ENCODE measurements at places on chromosomes 3 and 15.

GRCh38 chr3:162555761-162556160, 1059.2 kb downstream of the OTOL1 start:
- no peak for DNase-seq

DNA sequence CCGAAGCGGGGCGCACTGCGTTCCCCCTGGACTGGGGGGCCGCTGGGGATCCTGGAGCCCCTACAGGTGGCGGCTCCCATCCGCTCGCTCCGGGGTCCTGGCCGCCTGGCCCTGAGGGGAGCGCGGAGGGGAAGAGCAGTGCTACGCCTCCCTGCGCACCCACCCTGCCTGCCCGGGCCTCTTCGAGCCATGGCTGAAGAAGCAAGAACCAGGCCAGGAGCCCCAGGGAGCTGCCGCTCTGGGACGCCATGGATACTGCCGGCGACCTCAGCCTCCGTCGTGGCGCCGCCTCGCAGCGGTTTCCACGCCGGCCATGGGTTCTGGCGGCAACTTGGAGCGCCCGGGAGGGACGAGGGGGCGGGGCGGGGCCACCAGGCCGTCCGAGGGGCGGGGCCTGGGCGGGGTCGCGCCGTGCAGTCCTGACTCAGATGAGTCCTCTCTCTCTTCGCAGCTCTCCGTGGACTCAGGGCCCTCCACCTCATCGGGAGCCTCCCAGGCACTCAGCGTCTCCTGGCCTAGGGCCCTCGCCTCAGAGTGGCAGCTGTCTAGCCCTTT, 50.9 kb downstream of the MYL3 start:
- DNase-seq = no peak

DNA sequence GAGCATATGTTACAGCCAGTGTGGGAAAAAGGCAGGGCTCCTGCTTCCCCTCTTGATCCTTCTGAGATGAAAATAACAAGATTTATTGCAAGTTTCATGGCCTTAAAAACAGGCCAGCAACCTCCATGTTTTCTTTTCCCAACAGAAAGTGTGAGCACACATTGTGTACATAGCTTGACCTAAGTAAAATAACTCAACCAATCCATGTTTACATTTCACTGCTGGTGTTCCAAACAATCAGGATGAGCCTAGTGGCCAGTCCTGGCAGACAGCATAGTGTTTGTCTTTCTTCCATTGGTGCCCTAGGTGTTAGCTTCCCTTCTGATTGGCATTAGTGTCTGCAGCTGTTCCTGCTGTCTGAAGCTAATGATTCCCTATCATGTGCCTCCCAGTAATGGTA, 847.7 kb downstream of the EPHA3 start:
- DNase-seq = peak; percentile 87

- no peak for DNase-seq
These were observed 195.2 kb upstream of the DPPA4 start for GRCh38 chr3:109532257-109533216.

- no peak for DNase-seq
These were observed 144.3 kb upstream of the MRPS22 start for GRCh38 chr3:139199421-139200010.

- no peak for DNase-seq
These were observed 19.6 kb upstream of the TASOR start for GRCh38 chr3:56702490-56703315.

DNA sequence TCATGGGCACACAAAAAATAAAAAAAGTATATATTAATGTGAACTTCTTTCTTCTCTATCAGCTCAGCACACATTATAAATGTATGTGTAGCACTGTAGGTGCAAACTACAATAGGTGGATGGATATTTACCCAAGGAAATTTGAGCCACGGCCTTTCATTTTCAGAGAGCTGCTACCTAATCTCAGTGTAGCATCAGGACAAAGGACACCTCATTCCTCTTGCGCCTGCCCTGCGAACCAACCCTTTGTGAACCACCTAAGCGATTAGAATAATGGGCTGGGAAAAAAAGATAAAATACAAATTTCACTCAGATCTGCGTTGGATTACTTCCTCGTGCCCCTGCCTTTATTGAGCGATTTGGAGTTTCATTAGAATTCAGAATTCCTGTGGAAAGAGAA, 263.2 kb downstream of the NR2F2 start:
- no peak for DNase-seq

GRCh38 chr3:120764206-120764605, 21.7 kb downstream of the GTF2E1 start:
- DNase-seq = no peak

DNA sequence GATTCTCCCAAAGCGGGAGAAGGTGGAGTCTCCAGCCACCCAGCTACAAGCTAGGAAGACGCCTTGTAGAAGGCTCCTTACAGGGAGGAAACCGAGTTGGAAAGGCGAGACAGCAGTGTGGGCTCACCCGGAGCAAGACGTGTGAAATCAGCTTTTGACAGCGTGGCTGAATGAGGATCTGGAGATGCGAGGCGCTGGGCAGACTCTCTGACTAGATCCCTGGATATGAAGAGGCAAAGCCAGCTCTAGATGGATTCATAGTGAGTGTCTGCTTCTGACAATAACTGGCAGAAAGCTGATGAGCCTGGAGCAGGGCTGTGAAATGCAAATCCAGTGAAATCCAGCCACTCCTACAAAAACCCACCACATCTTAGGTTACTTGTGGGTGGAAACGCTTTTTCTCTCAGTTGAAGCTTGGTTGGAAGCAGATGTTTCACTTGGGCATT, 41.0 kb downstream of the GOLGA6A start:
- DNase-seq = no peak

DNA sequence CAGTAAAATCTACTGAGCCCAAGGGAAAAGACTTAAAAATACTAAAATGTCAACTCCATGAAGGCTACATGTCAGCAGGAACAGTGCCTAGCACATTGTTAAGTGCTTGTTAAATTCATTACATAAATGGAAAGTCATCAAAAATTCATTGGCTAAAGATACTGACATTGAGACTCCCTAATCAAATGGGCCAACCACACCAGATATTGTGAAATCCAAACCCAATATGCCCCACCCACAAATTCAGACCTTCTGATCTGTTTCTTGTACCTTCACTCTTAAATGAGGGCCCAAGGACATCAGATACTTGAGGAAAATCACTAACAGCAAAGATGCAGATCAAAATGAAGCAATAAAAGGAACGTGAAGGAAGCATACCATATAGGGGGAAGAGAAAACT, 20.7 kb downstream of the MRPS22 start:
- DNase-seq = no peak

- DNase-seq = no peak
These were observed 51.2 kb upstream of the PCSK6 start for GRCh38 chr15:101540480-101541239.

DNA sequence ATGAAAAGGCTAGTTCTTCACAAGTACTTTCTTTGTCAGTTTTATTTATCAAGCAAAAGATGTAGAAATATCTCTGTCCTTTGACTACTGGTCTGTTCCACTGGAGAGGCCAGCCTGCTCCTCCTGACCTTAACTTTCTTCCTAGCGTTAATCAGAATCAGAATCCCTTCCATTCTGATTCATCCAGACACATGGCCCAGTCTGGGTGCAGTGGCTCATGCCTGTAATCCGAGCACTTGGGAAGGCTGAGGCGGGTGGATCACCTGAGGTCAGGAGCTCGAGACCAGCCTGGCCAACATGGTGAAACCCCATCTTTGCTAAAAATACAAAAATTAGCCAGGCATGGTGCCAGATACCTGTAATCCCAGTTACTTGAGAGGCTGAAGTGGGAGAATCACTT, 32.0 kb upstream of the MANF start:
- no peak for DNase-seq

DNA sequence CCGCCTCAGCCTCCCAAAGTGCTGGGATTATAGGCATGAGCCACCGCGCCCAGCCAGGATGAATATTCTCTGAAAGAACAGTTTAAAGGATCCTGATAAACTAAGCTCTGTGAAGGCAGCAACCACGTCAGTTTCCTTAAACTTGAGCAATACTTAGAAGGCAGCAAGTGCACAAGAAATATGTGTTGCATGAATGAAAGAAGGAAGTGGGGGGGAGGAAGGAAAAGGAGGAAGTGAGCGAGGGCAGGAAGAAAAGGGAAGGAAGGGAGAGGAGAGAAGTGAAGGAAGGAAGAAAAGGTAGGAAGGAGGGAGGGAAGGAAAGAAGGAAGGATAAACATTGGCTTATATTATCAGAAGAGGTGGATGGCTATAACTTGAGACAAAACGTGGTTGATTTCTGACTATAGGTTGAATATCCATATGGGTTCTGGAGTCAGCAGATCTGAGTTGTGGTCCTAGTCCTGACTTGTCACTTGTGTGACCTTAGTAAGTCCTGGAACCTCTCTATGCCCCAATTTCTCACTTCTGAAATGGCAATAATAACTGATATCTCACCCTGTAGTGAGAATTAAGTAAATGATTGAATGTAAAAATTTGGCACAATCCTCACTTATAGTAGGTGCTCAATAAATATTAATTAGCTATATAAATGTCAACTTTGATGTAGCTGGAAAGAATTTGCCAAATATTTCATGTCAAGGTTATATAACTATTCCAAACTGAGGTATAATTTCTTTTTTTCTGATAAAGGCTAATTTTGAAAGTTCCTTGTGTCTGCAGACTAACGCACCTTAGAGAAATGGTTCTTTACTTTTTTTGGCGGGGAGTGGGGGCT, 12.0 kb upstream of the SEMA4B start:
- DNase-seq = no peak

- DNase-seq = no peak
These were observed 76.3 kb downstream of the DTWD1 start for GRCh38 chr15:49697121-49697520.

GRCh38 chr3:189429019-189429418, 202.2 kb upstream of the TP63 start:
- no peak for DNase-seq

DNA sequence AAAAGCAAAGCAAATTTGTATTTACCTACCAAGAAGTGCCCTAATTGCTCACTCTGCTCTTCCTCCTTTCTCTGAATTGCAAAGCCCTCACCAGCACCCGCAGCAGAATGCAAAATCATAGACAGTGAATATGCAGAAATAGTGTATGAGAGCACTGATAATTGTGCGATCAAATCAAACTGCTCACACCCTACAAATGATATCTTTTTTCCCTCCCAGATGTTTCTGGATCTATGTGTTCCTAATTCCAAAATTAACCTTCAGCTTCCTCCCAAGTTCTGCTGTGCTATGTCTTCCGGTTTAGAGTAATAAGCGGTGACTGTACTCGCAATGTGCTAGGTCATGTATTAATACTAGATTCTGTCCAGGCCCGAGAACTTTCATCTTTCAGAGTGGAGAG, 3.4 kb downstream of the GHSR start:
- no peak for DNase-seq

DNA sequence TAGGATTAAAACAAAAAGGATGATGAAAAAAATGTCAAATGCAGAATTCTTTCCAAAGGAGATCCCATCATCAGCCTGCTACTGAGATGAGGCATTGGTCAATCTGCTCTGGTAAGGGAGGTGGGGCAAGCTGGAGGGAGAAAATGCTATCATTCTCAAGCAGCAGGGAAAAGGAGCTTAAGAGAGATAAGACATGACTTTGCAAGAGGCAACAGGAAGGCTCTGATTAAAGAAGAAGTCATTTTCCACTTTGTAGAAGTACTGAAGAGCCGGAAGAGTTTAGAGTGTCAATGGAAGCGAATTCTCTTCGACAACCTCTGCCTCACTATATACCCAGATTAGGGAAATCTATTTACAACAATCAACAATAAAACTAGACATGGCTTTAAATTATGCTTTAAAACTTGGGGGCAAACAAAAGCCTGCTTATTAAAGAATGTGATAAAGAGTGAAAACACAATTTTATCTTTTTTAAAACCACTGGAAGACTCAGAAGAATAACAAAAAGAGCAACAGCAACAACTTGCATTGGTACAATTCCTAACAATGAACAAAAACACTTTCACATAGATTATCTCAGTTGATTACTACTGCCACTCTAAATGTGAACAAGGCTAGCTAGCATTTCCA, 81.8 kb upstream of the NANOGP8 start:
- DNase-seq = no peak

DNA sequence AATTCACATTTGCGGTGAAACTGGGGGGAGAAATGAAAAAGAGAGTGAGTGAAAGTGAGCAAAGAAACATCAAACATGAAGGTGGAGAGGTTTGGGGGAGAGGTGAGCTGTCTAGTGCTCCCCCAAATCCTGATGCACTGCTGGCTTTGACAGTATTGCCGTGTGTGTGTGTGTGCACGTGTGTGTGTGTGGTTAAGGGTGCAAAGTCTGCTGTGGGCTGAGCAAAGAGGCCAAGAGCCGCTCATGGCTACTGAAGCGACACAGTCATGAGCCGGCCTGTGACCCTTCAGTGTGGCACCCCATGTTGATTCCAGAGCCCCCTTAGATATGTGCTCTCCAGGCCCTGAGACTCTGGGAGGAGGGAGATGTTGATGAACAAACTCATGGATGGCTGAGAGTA, 94.3 kb downstream of the DGKG start:
- no peak for DNase-seq

DNA sequence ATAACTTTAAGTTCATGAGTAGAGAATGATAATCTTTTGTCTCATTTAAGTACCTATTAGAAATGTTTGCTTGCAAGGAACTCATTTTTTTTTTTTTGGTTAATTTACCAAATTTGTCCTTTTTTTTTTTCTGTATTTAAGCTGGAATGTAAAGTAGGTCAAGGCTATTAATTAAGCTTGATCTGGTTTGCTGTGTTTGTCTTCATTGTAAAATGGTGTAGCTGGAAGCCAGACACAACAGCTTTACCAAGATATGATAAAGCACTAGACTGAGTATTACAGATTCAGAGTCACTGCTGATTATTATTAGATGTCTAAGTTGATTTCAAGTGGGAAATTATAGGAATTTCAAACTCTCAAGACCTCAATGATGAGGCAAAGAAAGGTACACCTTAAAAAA, 15.0 kb upstream of the ZPLD1 start:
- DNase-seq = no peak

DNA sequence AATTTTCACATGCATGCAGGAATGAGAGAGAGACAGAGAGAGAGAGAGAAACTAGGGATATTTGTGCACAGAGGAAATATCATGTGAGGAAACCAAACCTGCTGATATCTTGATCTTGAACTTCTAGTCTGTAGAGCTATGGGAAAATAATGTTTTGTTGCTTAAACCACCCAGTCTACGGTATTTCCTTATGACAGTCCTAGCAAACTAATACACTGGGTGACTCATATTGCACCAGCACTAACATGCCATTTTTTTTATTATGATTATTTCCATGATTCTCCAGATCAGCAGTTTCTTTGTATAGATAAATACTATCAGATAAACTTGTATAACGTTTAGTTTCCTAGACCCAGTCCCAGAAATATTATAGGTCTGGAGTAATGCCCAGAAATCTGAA, 1259.0 kb downstream of the ZPLD1 start:
- no peak for DNase-seq

- DNase-seq = no peak
These were observed 164.8 kb downstream of the AKAP13 start for GRCh38 chr15:85545185-85545584.
